Naive thymus-derived CD4-positive, alpha-beta T cell (primary cell): ENCODE measurements at places on chromosomes 7 and 10. TPM values are rescaled to one million over a fixed set of nuclear protein-coding genes. Genes with fewer than 3 reads are reported as not detected.

GRCh38 chr10:3779158-3779741 lies 5.8 kb downstream of the KLF6 start:
- H3K4me3 ChIP-seq = peak overlapping the region; percentile 92
- DNase-seq = no peak
- peaks cover 4% of the 10 kb centered on the region for H3K36me3 ChIP-seq
- H3K27ac ChIP-seq = peak overlapping the region; percentile 8
- H3K4me1 ChIP-seq = peaks cover 59% of the 10 kb centered on the region
- H3K27me3 ChIP-seq = no peaks in the 10 kb centered on the region

Gene GIMAP4
- total RNA-seq = 406 TPM

Gene OR6B1
- not detected for total RNA-seq

DNA sequence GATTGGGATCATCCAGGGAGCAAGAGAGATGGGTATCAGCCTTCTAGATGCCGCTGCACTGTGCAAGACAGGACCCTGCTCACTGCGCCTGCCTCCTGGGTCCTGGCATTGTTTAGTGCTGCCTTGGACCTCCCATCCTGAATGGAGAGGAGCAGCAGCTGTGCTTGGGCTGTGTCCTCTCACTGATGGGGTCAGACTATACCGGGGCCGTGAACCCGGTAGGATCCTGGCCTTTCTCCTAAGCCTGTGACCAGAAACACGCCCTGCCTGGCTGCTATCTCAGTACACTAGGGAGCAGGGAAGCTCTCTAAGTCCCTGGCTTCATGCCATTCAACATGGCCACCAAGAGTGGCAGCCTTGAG lies 309.4 kb upstream of the ZNF32 start:
- no peaks in the 10 kb centered on the region for H3K27me3 ChIP-seq
- H3K36me3 ChIP-seq = no peaks in the 10 kb centered on the region
- no peaks in the 10 kb centered on the region for H3K4me1 ChIP-seq
- no peak overlapping the region for H3K4me3 ChIP-seq
- H3K27ac ChIP-seq = no peak overlapping the region

Gene PTF1A
- not detected for total RNA-seq

- H3K27me3 ChIP-seq = no peaks in the 10 kb centered on the region
- peak overlapping the region; percentile 92 for H3K27ac ChIP-seq
- H3K4me1 ChIP-seq = peaks cover 44% of the 10 kb centered on the region
- DNase-seq = no peak
- no peaks in the 10 kb centered on the region for H3K36me3 ChIP-seq
- peak overlapping the region; percentile 87 for H3K4me3 ChIP-seq
These were observed 1.4 kb downstream of the TNKS2 start for GRCh38 chr10:91799612-91799975.

Gene PHKG1
- 9.4 TPM for total RNA-seq

- no peak overlapping the region for H3K4me3 ChIP-seq
- H3K27ac ChIP-seq = no peak overlapping the region
- H3K27me3 ChIP-seq = no peaks in the 10 kb centered on the region
- DNase-seq = no peak
These were observed 12.4 kb downstream of the UMAD1 start for GRCh38 chr7:7652798-7653540.

Gene MKI67
- 0.19 TPM for total RNA-seq

- no peak overlapping the region for H3K4me3 ChIP-seq
- H3K4me1 ChIP-seq = peaks cover 12% of the 10 kb centered on the region
- no peak for DNase-seq
- H3K36me3 ChIP-seq = no peaks in the 10 kb centered on the region
These were observed 3.6 kb downstream of the ARHGAP21 start for GRCh38 chr10:24720096-24720495.

Gene CLDN12
- total RNA-seq = 3.7 and 3.9 TPM in 2 replicates

- H3K4me3 ChIP-seq = no peak overlapping the region
- no peaks in the 10 kb centered on the region for H3K4me1 ChIP-seq
- H3K27me3 ChIP-seq = peaks cover 4% of the 10 kb centered on the region
These were observed 118.9 kb downstream of the PRPF18 start for GRCh38 chr10:13705526-13706174.

Gene WNT8B
- 0.23 and 0.44 TPM in 2 replicates for total RNA-seq

Gene ZNF138
- 10.3 TPM for total RNA-seq

- no peaks in the 10 kb centered on the region for H3K27me3 ChIP-seq
- H3K27ac ChIP-seq = no peak overlapping the region
- no peaks in the 10 kb centered on the region for H3K4me1 ChIP-seq
- H3K36me3 ChIP-seq = no peaks in the 10 kb centered on the region
- no peak overlapping the region for H3K4me3 ChIP-seq
These were observed 8.6 kb upstream of the INHBA start for GRCh38 chr7:41711283-41712064.

GRCh38 chr7:27590416-27590815 lies 72.3 kb downstream of the HIBADH start:
- no peaks in the 10 kb centered on the region for H3K27me3 ChIP-seq
- H3K27ac ChIP-seq = no peak overlapping the region
- DNase-seq = no peak
- H3K36me3 ChIP-seq = no peaks in the 10 kb centered on the region
- no peak overlapping the region for H3K4me3 ChIP-seq

Gene GNAT3
- total RNA-seq = not detected

Gene CCDC201
- not detected for total RNA-seq

Gene IKZF1
- total RNA-seq = 388 TPM

GRCh38 chr7:35760143-35760745 lies 40.6 kb upstream of the SEPTIN7 start:
- no peaks in the 10 kb centered on the region for H3K27me3 ChIP-seq
- no peaks in the 10 kb centered on the region for H3K4me1 ChIP-seq
- DNase-seq = no peak
- no peak overlapping the region for H3K27ac ChIP-seq
- H3K4me3 ChIP-seq = no peak overlapping the region

DNA sequence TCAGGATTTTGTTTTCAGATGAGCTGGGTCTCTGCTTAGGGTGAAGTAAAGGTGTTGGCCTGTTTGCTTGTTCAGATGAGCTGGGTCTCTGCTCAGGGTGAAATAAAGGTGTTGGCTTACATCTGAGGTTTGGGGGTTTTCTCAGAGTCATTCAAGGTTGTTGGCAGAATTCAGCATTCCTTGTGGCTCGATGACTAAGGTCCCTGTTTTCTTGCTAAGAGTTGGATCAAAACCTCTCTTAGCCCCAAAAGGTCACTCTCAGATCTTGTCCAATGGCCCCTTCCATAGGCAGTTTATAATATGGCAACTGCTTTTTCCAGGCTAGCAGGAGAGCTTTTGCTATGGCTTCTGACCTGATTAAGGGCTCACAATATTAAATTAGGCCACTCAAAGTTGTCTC lies 106.6 kb downstream of the ADAM22 start:
- DNase-seq = no peak
- H3K4me3 ChIP-seq = no peak overlapping the region
- H3K27me3 ChIP-seq = no peaks in the 10 kb centered on the region
- H3K36me3 ChIP-seq = no peaks in the 10 kb centered on the region

Gene OR2A12
- total RNA-seq = not detected

Gene PON3
- total RNA-seq = not detected

- H3K4me3 ChIP-seq = no peak overlapping the region
- DNase-seq = no peak
- no peaks in the 10 kb centered on the region for H3K27me3 ChIP-seq
- H3K4me1 ChIP-seq = no peaks in the 10 kb centered on the region
- no peaks in the 10 kb centered on the region for H3K36me3 ChIP-seq
These were observed 153.8 kb upstream of the TNS3 start for GRCh38 chr7:47735431-47736345.

Gene CELF2
- total RNA-seq = 207 TPM
